Stimulated activated CD4-positive, alpha-beta T cell treated with anti-CD3 and anti-CD28 coated beads, Interleukin-1b, Interleukin-23, amount 100 ng/mL, for 1 hour (primary cell): ENCODE measurements at places on chromosomes 6 and 20.

DNA sequence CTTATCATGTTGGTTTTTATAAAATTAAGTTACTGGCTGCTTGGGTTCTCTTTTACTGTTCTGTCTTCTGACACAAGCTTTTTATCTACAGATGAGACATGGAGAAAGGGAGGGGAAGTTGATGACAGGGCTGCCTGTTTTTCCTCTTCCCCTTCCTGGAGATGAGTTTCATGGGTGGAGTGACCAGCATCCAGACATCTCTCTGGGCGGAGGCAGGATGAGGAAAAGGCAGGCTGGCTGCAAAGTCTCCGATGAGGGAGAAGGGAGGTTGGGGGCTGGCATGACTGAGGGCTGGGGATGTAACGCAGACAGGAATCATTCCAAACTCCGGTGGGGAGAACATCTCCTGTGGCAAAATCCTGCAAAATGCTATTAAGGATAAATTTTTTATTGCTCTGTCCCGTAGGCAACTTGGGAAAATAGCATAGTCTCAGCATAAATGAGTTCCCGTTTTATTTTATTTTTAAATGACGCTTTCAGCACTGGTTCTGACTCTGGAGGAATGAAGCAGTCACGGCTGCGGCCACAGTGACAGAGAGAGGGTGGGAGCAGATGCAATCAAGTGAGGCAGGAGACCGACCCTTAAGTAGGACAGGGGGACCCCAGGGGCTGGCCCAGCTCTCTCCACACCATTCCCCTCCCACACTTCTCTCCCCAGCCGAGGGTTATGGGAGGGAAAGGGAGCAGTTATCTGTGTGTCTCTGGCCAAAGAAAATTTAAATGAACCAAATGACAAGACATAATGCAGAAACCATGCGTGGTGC is 108.8 kb upstream of the PMEPA1 start:
- DNase-seq = no peak

DNA sequence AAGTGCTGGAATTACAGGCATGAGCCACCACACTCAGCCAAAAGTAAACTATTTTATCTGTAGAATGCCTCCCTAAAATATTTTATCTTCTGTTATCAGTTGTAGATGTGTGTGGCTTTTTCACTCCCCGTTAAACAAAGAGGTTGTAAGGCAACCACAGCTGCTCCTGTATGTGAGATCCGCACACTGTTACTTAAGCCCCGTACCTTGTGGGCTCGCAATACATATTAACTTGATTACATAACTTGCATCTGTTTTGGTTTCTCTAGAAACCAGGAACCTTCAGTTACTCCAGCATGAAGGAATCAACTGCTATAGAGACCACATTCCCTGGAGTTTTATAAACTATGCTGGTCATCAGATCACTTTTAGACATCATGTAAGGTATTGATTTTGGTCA is 420.1 kb upstream of the SLC35B3 start:
- DNase-seq = no peak

- no peak for DNase-seq
Observed at GRCh38 chr20:19986419-19986818, 30.7 kb upstream of the NAA20 start.

DNA sequence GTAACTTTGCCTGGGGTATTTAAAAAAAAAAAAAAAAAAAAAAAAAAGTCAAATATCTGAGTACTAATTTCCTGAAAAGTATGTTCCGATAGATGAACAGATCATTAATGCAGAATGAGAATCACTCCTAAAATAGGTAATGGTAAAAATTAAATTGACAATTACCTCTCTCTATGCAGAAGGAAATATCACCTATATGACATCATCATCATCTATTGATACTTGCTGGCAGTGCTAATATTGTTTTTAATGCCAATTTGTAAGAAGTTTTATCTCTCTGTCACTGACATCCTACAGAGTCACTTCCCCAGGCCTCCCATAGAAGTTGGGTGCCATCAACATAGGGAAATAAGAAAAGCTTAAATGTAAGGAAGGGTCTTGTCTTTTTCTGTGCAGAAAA is 29.9 kb downstream of the ADNP start:
- no peak for DNase-seq

DNA sequence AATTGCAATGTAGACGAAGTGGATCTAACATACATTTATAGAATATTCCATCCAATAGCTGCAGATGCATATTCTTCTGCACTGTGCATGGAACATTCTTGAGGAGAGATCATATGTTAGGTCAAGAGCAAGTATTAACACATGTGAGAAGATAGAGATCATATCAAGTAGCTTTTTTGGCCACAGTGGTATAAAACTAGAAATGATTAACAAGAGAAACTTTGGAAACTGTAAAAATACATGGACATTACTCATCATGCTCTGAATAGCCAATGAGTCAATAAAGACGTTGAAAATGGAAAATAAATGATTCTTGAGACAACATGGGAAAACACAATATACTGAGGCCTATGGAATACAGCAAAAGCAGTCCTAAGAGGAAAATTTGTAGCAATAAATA is 94.2 kb downstream of the STXBP5 start:
- DNase-seq = no peak

GRCh38 chr20:53252002-53252401 is 279.8 kb downstream of the TSHZ2 start:
- no peak for DNase-seq

GRCh38 chr6:16948396-16948795 is 153.5 kb upstream of the STMND1 start:
- no peak for DNase-seq

DNA sequence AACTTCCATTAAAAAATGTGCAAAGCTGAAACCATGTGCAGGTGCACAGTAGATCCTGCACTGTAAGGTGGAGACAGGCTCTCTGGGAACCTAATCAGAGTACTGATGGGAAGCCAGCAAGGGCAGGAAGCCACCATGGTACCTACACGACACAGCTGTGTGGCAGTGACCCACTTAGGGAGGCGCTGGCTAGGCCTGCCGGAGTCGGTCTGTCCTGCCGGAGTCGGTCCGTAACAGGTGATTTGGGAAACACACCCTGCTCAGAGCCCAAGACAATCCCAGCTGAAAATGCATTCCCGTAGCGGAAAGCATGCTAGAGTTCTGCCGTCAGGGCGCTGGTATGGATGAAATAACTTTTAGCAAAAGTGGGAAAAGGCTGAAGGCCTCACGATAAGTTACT is 17.2 kb downstream of the TXNDC5 start:
- DNase-seq = no peak

- no peak for DNase-seq
Observed at GRCh38 chr20:20321134-20321533, 46.8 kb upstream of the INSM1 start.

DNA sequence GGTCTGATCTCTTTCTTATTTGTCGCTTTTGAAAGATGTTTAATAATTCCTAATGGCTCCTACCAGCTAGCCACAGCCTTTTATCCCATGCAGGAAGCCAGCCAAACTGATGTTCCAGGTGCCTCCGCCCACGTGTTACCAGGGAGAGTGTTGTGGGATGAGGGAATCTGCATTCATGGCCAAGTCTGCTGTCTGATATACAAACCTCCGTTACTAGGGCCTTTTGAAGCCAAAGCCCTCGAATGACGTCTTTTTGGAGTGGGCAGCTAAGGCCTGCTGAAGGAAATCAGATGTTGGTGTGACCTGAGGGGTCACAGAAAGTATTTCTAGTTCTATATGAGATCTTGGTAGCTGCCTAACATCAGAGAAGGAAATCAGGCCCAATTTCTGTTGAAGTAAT is 21.3 kb downstream of the STK35 start:
- no peak for DNase-seq

DNA sequence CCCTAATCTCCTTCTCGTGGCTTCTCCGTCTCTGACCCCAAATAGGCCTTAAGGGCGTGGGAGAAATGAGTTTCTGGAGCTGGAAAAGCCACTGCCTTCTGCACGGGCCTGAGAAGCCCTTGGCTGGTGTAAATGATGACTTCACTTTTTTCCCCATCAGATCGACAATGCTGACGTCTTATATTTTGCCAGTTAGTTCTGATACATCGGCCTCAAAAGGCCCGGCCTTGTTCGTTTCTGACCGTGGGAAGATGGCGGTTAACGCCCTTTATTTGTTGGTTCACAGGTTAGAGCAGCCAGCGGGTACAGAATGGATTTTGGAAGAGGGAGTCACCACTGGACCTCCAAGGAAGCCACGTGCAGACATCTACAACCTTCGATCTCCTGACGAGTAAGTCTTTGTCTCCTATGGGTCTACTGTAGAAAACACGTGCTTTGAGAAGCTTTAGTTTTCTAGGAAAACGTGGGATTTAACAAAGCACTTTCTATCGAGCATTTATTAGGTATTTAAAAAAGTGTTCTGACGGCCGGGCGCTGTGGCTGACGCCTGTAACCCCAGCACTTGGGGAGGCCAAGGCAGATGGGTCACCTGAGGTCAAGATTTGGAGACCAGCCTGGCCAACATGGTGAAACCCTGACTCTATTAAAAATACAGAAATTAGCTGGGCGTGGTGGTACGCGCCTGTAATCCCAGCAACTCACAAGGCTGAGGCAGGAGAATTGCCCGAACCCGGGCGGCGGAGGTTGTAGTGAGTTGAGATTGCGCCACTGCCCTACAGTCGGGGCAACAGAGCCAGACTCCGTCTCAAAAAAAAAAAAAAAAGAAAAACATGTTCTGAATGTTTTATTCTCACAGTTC is 1.2 kb upstream of the ZNFX1 start:
- DNase-seq = no peak

DNA sequence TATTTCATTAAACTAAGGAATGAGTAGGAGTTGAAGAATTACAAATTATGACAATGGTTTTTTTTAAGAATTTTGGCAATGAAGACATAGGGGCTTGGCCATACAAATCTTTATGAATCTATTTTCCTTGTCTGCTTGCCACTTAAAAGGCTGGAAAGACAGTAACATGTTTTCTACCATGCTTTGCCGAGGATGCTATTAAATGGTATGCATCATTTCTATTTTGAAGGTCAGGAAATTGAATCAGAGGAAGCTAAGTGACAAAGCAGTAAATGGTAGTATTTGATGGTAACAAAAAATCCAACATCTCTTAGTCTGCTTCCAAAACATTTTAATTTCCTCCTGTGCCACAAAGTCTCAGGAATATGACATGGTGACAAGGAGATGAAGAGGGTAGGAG is 287.2 kb downstream of the RFPL4B start:
- no peak for DNase-seq

GRCh38 chr20:47156301-47157137 is 200.0 kb downstream of the ZMYND8 start:
- DNase-seq = no peak

GRCh38 chr20:35447082-35447789 is 8.2 kb upstream of the CEP250 start:
- DNase-seq = peak; percentile 94

GRCh38 chr6:148968771-148969602 is 222.2 kb downstream of the UST start:
- no peak for DNase-seq

GRCh38 chr20:62675156-62675876 is 33.0 kb downstream of the SLCO4A1 start:
- no peak for DNase-seq

DNA sequence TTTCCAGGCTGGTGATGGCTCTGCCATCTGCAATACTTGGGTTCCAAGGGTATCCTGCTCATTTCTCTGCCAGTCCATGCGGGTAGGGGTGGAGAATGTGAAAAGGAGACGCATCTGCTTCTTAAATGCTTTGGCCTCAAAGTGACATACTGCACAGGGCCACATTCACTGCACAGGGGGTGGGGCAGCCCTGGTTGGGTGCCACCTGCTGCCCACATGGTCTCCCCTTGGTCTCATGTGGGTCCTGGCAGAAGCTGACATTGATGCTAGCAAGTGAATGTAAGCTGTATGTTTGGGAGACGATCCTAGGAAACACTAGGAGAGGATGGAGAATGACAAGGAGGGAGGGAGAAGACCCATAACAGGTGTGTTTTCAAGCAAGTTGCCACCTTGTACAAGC is 140.9 kb downstream of the EDN3 start:
- no peak for DNase-seq

DNA sequence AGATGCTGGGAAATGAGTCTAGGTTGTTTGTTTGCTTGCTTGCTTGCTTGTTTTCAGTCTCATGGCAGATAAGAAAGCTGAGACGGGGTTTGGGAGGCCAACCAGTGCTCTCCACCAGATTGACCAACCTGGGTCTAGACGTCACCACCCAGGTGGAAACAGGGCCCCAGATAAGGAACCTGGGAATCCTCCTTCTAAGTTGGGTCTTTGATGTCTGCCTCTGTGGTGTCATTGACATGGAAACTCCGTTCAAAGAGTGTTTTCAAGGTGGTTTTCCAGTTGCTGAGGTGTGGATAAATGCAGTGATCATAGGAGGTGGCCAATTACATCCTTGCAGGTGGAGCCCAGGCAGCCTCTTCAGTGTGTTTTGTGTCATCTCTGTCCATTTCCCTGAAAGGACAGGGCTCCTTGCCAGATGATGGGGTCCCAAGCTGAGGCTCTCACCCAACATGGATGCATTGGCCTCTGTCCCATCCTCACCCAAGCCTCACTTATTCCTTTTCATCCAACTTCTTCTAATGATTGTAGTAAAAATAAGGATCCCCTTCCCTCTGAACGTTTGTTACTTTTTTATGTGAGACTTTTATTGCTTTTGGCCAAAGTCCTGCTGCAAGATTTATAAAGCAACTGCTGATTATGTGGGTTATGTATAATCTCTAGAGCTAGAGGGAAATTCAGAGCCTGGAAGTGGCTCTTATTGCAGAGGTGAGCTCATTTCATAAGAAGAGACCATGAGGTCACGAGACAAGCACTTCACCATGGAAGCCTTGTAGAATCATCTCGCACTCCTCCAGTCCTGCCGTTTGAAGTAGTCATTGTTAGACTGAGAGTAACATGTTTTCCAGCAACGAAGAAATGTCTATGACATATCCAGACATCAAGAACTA is 32.0 kb upstream of the SYNDIG1 start:
- DNase-seq = no peak

GRCh38 chr6:133749427-133749826 is 139.5 kb upstream of the TCF21 start:
- DNase-seq = no peak

- DNase-seq = no peak
Observed at GRCh38 chr20:17748279-17748678, 48.5 kb downstream of the BANF2 start.

GRCh38 chr6:151869787-151870186 is 62.3 kb downstream of the ESR1 start:
- DNase-seq = no peak

- DNase-seq = no peak
Observed at GRCh38 chr20:19368351-19368750, 155.9 kb downstream of the SLC24A3 start.

DNA sequence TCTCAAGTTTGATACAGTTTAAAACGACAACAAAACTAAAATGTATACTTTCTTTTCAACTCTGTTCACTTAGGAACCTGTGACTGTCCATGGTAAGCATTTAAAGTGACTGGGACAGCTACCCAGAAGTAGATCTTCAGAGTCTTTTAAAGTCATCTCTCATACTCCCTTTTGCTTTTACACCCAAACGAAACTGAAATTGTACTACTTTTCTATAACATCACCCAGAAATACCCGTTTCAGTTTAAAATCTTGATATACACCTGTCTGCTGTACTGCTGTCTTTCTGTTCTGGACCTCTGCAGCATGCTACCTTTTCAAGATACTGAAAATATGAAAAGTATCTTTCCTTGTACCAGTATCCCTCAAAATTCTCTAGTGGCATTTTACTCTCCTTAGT is 170.4 kb upstream of the THEMIS start:
- DNase-seq = no peak
